ENCODE measurements at places on chromosomes 12 and 14.

- DNase-seq: no peak
These were observed 20.7 kb upstream of the PLD4 start for GRCh38 chr14:104903990-104904389.

- DNase-seq: no peak
These were observed 217.3 kb upstream of the CPNE8 start for GRCh38 chr12:39122562-39123204.

DNA sequence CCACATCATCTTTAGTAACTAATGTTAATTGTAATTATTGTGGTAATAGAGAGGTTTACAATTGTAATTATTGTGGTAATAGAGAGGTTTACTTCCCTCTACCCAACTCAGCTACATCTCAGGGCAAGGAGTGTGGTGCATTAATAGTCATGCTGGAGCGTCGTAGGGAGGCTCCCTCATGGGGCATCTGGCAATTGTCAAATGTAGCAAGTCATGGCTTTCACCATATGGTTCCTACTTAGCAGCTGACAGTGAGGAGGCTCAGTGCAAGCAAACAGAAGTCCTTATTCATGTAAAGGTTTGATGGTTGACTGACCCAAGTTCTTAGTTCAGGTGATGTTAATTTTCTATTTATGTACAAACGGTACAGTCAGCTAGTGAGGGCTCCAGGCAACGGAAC is 1012.0 kb downstream of the FLRT2 start:
- DNase-seq: no peak

- DNase-seq: no peak
These were observed 100.8 kb downstream of the CCER1 start for GRCh38 chr12:90854136-90854689.

DNA sequence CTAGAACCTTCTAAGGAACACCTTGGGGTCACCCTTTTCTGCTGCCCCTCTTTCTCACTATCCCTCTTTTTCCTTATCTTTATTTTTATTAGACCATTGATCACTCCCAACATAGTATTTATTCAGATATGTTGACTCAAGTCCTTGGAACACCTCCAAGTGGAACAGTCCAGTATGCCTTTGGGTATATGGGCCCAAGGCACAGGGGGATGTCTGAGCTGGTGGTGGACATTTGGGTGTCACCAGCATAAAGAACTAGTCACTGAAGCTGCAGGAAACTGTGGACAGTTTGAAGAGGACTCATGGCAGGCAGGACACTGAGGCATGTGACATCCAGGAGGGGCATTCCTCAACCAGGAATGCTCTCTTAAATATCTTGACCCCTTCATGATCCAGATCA is 105.6 kb downstream of the VEZT start:
- DNase-seq: no peak

All from stimulated activated CD4-positive, alpha-beta T cell treated with anti-CD3 and anti-CD28 coated beads, TNF-alpha, amount 100 ng/mL, for 1 hour (primary cell).